ENCODE measurements at places on chromosomes 7 and 10.

GRCh38 chr10:5491477-5491876, 7.9 kb downstream of the CALML5 start:
- no peak for DNase-seq

- no peak for DNase-seq
These were observed 13.1 kb downstream of the CASP2 start for GRCh38 chr7:143300959-143301935.

DNA sequence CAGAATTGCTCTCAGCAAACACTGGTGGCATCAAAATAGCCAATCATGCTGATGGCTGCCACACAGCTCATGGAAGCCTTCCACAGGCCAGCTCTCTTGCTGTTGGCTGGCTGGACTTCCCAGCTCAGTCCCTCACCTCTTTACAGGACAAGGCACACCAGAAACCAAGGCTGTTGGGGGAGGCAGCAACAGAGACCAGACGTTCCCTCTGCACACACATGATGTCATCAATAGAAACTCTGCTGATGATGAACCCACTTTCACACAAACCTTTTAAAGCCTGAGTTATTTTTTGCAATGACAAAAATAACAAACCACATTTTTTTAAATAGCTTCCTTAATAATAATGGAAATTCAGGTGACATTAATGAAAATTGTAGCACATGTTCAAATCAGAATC, 300.9 kb upstream of the C7orf33 start:
- DNase-seq: no peak

DNA sequence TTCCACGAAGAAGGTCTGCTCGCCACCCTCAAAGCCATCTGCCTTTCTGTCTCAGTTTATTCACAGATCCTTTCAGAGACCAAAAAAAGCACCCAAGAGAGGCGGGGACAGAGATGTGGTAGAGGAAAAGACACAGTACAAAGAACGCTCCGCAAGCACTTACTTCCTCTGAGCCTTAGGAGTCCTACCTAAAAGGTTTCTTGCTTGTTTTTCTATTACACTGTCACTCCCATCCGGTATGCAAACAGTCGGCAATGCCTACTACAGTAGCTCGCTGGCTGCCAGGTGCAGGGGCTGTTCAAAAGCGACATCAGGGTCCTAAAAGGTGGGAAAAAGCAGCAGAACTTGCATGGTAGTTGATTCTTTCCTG, 816 bp downstream of the TECPR1 start:
- no peak for DNase-seq

- DNase-seq: no peak
These were observed 59.8 kb downstream of the TMEM178B start for GRCh38 chr7:141133646-141134045.

- no peak for DNase-seq
These were observed 32.6 kb downstream of the TMEM270 start for GRCh38 chr7:73893342-73894101.

Data from AG08396 (cell line).